ENCODE measurements at places on chromosomes 11 and 22.
A peak's percentile ranks its signal among the peaks of the same experiment; 100 is the strongest.

DNA sequence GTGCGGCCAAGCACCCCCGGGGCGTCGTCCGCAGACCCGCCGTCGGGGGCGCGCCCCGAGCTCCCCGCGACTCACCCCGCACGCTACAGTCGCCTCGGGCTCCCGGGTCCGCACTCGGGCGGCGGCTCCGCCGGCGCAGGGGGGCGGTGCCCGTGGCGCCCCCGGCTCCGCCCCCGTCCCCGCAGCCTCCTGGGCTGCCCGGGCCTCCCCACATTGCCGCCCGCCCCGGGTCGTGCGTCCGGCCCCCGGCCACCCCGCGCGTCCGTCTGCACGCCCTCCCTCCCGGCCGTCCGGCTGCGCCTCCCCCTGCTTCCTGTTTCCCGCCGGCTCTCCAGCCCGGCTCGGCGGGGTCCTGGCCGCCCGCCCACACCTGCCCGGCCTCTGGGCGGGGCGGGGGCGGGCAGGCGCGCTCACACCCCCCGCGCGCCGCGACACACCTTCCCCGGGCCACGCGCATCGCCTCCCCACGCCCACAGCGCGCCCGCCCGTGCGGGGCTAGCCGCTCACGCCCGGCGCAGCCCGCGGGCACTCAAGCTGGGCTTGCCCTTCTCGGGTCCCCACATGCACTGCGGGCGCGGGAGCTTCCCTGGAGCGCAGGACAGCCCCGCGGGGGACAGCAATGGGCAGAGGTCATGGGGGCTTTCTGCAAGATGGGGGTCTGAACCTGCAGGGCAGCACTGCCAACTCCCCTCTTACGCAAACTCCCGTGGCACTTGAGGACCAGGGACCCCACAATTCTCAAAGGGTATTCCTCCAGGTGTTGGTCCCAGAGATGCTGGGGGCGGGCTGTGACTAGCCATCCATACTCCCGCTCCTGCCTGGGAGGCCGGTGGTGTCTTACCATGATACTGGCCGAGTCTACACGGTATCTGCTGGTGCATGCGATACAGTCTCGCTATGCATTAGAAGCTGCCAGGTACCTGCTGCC, at the start of gene CARD10:
TSS of gene CARD10 (minus strand) at position 148 of the 928 bp plus-strand sequence. CDS start 215 bp downstream, outside the sequence.
- DNase-seq = no peak

GRCh38 chr22:22210375-22210774, 34.2 kb upstream of the VPREB1 start:
- DNase-seq = peak; percentile 20

DNA sequence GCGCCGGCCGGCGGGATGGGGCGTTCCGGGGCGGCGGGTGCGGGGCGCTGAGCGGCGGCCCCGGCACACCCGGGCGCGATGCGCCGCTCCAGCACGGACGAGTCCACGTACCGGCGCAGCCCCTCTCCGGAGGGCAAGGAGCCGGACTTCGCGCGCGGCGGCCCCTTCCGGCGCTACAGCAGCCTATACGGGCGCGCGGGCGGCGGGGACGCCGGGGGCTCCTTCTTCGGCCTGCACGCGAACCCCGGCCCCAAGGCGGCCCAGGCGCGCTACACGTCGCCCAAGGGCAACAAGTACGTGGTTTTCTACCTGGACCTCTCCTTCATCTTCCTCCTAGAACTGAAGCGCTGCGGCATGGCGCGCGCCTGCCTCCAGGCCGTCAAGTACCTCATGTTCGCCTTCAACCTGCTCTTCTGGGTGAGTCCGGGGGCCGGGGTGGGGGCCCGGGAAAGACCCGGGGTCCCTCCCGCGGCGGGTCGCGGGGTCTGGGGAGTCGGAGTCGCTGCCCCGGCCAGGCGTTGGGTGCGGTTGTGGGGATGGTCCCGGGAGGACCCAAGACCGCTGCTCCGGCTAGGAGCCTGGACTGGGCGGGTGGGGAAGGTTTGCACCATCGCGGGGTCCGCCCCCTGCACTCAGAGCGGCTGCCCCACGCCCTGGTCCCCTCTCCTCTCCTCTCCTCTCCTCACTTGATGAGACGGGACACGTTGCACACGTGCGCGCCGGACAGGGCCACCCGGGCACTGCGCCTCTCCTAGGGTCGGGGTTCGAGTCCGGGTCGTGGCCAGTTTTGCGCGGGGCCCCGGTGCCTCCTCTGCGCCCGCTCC, 7.5 kb downstream of the TSPAN4 start:
- no peak for DNase-seq

DNA sequence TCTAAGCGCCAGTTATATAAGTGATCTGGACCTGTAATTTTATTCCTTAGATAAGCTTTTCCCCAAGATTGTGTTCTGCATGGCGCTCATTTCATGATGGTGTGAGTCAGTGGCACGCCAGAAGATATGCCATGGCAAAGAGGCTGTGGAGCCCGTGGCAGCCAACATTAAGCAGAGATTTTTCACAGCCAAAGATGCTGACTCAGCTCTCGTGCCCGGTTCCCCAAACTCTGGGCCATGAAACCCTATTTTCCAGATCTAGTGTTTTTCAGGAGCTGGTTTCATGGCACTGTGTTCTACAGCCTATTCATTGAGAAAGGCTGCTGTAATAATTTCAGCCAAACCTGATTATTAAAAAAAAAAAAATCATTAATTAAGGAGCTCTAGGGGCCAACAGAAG, 15.4 kb upstream of the LINC01488 start:
- no peak for DNase-seq

GRCh38 chr11:31822175-31822926, 11.2 kb upstream of the PAX6 start:
- DNase-seq = no peak

DNA sequence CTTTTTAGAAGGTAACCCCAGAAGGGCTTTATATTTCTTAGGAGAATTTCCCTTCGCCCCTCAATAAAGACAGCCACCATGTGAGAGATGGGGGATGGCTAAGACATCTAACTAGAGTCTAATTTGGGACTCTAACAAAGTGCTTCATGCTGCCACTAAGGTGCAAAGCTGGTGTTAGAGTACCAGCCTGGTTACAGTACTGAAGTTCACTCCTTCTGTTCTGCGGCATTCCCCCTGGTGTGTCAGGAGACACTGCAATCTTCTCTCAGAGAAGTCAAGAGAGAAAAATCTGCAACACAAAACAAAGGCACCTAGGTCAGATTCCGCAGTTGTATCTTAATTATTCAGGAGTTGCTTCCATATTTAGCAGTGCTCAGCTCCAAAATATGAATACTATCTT, 603.0 kb upstream of the CADM1 start:
- no peak for DNase-seq

- DNase-seq = no peak
These were observed 53.4 kb downstream of the SCGB1A1 start for GRCh38 chr11:62472063-62472884.

DNA sequence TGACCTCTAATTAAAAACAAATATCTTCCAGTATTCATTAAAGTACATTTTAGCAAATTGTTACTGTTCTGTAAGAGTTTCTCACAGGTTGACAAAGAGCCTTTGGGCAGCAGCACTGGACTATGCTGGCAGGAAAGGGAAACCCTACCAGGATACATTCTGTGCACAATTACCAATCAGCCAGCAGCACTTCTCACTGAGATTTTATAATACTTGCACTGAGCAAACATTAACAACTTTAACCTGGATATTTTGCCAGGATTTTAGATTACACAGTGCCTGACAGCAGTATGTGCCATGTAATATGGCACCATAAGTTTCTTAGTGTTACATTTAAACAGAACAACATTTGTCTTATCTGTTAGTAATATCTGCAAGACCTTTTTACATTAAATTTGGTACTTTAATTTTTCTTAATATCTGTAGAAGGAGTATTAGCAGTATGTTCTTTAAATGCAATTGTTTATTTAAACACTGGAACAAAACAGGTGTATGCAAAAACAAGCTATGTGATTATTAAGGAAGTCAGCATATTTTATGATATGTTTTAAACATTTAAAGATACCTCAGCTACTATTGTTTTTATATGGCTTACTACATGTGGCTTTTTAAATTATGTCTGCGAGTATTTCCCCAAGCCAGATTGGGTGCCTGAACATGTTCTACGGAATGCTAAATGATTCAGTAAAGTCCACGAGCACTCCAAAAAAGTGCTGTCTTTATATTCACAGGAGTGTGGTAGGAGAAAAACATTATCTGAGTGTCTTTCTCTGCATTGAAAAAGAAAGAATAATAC, 699.0 kb upstream of the LUZP2 start:
- DNase-seq = no peak

GRCh38 chr11:69567951-69568808, 72.8 kb upstream of the CCND1 start:
- DNase-seq = no peak

GRCh38 chr11:92837595-92837994, 131.9 kb upstream of the MTNR1B start:
- DNase-seq = no peak

DNA sequence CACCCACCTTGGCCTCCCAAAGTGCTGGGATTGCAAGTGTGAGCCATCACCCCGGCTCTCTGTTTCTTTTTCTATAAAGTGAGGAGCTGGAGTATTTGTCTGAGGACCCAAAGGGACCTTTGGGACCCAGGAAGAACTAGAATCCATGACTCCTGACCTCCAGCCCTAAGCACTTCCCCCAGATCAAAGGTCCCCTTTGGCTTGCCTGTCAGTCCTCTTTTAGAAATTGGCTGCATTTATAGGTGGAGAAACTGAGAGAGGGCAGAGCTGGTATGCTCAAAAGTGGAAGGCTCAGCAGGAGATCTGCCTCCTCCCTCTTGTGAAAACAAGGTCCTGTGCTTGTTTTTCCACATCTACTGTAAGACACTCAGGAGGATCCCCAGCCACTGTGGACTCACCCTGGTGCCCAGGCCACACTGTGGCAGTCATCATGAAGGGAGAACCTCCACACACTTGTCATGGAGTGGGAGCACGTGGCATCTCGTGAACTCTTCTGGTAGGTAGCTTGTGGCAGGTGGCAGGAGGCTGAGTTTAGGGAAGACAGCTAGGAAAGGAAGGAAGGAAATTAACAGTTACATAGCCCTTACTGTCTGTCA, 12.4 kb upstream of the PLEKHA7 start:
- DNase-seq = no peak

- DNase-seq = no peak
These were observed at the start of gene CDC42BPG for GRCh38 chr11:64844330-64845128. CDC42BPG (minus strand) TSS chr11:64844653; CDS start chr11:64844569, 84 bp downstream.

GRCh38 chr11:118596224-118597146, 10.9 kb upstream of the PHLDB1 start:
- no peak for DNase-seq

DNA sequence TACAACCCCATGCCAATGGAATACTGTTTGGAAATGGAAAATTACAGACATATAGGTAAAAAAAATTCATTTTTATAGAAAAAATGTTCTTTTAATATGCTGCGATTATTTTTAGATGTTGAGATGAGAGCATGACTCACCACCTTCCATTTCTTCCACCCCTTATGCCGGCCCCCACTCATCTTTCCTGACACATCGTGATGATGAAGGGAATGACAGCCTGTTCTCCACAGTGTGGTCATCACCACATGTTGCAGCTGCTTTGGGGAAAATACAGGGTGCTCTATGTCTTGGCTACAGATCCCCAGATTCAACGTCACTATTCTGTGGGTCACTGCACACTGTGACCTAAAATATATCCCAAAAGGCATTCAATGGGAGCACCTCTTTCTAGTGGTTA, 916.2 kb downstream of the METTL15 start:
- DNase-seq = no peak

GRCh38 chr11:21254055-21254454, 584.7 kb downstream of the NELL1 start:
- DNase-seq = no peak

DNA sequence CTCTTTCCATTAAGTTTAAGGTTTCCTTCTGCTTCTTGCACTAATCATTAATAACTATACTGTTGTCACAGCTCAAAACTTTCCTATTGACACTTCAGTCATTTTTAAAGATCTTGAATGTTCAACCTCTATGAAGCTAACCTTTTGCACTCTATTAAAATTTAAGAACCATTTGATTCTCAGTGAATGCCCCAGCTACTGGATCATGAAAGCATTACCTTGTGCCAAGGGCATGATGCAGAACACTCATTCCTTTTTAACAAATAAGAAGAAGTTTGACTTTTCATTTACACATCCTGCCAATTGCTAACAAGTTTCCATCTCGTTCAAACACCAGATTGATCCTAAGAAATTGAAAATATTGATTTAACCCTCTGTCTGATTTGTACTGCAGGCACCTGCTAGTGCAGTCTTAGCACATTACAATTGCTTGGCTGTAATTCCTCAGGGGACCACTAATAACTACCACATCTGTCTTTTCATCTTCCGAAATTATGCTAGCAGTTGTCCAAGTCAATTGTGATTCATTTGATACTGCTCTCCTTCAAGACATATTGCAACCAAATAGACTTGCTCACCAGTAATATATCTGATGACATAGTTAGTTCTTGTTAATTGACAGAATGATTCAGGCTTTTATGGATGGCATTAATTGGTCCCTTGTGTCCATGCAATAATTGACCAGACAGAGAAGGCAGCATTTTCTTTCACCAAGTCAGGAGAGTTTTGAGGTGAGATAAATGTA, 158.4 kb downstream of the TEAD1 start:
- no peak for DNase-seq

GRCh38 chr11:12853652-12854296, 155.3 kb upstream of the RASSF10 start:
- DNase-seq = no peak

DNA sequence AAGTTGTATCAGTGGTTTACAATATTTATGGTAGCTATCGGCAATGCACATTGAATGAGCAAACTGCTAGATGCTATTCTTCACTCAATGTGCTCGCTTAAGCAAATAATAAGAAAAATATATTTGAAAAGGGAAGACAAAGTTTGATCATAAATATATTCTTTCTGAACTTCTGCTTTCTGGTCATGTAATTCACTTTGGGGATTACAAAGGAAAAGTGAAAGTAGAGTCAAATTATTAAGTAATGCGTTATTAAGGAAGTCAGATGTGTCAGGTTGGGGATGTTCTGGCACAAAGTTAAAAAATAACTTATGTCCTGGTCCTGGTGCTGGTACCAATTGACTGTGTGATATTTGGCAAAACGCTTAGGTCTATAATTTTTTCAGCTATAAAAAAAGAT, 98.0 kb upstream of the TRIM77 start:
- no peak for DNase-seq

DNA sequence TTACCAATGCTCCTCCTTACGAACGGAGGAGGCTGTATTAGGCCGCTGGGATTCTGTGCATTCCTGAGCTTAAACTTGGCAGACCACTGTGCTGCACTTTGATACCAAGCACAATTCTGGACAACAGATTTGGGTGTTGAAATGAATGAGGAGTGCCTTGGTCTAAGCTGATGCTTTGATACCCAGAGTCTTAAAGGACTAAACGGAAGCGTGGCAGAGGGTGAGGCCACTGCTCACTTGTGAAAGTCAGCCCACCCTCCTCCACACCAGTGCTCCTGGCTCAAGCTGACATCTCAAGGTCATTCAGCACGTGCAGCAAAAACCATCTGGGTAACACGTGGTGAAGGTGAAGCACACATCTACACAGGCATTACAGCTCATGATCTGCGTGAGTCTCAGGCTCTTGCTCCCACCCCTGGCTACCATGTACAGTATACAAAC, 85.9 kb downstream of the MICAL3 start:
- DNase-seq = no peak

DNA sequence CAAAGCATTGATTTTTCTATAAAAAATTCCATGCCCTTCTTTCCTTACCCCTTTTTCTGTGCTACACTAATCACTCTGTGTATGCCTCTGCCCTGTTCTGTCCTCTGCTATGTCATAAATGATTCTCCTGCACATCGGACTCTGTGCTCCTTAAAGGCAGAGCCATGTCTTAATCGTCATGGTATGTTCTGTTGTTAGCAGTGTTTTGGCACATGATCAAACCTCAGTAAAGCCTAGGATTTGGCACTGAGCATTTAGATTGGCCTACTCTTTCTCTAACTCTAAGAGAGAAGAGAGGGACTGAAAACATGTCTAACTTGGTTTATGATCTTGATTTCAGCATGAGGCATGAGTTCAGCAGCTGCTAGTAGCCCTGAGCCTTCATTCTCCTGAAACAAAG, 266.9 kb downstream of the AASDHPPT start:
- DNase-seq = peak; percentile 53

Data from AG04450 (cell line).